ENCODE measurements at places on chromosomes 5 and 9.
A peak's percentile ranks its signal among the peaks of the same experiment; 100 is the strongest.

GRCh38 chr5:159178978-159179377, 30.4 kb downstream of the RNF145 start:
- H3K36me3 ChIP-seq = peaks cover 3% of the 10 kb centered on the region
- H3K4me3 ChIP-seq = no peak overlapping the region
- H3K27ac ChIP-seq = peak overlapping the region; percentile 92
- DNase-seq = peak; percentile 71
- no peaks in the 10 kb centered on the region for H3K27me3 ChIP-seq

DNA sequence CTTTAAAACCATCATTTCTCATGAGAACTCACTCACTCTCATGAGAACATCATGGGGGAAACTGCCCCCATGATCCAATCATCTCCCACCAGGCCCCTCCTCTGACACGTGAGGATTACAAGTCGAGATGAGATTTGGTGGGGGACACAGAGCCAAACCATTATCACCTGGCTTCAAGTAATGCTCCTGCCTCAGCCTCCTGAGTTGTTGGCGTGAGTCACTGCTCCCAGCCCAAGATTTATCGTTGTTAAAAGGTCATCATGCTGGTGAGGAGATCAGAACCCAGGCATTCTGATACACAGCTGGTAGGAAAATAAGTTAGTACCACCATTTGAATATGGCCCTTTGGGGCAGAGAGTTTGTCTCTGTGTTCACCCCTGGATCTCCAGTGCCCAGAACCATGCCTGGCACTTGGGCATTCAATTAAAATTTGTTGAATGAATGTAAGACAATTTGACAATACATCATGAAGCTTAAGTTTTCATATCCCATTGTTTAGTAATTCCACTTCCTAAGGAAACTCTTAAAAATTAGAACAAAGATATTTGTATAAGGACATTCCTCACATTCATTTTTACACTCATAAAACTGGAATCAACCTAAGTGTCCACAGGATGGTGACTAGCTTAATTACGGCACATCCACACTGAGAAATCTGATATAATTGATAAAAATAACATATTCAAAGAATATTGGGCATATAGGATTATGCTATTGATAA, 58.0 kb upstream of the COL15A1 start:
- DNase-seq = no peak
- no peaks in the 10 kb centered on the region for H3K36me3 ChIP-seq
- no peak overlapping the region for H3K27ac ChIP-seq
- peaks cover 5% of the 10 kb centered on the region for H3K27me3 ChIP-seq

- H3K36me3 ChIP-seq = no peaks in the 10 kb centered on the region
- no peak overlapping the region for H3K4me3 ChIP-seq
- DNase-seq = no peak
- H3K27ac ChIP-seq = no peak overlapping the region
- H3K27me3 ChIP-seq = no peaks in the 10 kb centered on the region
Observed at GRCh38 chr9:112044186-112044585, 130.9 kb downstream of the SUSD1 start.

DNA sequence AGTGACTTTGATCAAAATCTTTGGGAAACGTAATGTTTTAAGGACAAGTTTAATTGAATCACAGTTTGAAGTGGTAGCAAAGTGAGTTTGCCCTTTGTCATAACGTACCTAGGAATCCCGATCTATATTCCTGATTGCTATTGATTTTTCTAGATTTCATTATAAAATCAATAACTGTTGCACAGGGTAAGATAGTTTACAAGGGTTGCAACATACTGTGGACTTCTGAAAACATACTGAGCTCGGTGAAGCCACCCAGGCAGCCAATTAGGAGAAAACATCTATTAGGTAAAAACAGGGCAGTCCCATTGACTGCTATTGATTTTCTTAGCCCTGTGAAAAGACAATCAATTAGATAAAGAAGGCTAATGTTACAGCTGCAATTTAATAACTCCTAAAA, 659.9 kb downstream of the ISL1 start:
- DNase-seq = no peak
- H3K4me1 ChIP-seq = no peaks in the 10 kb centered on the region
- H3K4me3 ChIP-seq = no peak overlapping the region
- H3K27me3 ChIP-seq = no peaks in the 10 kb centered on the region

DNA sequence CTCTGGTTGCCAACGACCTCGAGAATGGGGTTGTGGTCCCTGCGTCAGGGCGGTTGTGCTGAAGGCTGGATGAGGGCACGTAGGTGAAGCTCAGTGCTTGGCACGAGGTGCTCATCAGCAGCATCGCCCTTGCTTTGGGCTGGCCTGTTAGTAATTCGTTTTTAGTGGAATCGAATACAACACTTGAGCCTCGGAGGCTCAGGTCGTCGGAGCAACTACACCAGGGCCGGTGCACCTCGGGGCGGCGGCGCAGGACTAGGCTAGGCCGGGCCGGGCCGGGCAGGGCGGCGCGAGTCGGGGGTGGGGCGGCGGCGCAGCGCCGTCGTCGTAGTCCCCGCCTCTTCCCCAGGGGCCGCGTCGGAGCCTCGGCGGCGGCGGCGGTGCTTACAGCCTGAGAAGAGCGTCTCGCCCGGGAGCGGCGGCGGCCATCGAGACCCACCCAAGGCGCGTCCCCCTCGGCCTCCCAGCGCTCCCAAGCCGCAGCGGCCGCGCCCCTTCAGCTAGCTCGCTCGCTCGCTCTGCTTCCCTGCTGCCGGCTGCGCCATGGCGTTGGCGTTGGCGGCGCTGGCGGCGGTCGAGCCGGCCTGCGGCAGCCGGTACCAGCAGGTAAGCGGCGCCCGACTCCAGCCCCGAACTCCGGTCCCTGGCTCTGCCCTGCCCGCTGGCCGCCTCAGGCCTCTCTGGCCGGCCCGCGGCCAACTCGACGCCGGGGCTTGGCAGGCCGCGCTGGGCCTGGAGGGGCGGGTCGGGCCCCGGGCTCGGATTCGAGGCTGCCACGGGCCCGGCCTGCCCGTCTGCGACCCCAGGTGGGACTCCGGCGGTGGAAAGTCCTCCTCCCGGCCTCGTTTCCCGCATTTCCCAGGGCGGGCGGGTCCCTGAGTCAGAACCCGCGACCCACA, at the start of gene NDFIP1:
Gene NDFIP1 (plus strand): TSS at position 348 of the 899 bp plus-strand sequence. CDS start 196 bp downstream, at position 544.
- H3K4me1 ChIP-seq = peaks cover 11% of the 10 kb centered on the region
- no peaks in the 10 kb centered on the region for H3K27me3 ChIP-seq
- DNase-seq = no peak
- peak within 1 kb of the TSS; percentile 94 for H3K4me3 ChIP-seq
- H3K36me3 ChIP-seq = no peaks in the 10 kb centered on the region
- peak within 1 kb of the TSS; percentile 91 for H3K27ac ChIP-seq

- H3K36me3 ChIP-seq = no peaks in the 10 kb centered on the region
- DNase-seq = no peak
- no peak overlapping the region for H3K27ac ChIP-seq
Observed at GRCh38 chr5:97355775-97356174, 172.7 kb upstream of the RIOK2 start.

- no peaks in the 10 kb centered on the region for H3K36me3 ChIP-seq
- peaks cover 7% of the 10 kb centered on the region for H3K4me1 ChIP-seq
- peak overlapping the region; percentile 38 for H3K4me3 ChIP-seq
- DNase-seq = no peak
- H3K27ac ChIP-seq = peak overlapping the region; percentile 10
Observed at GRCh38 chr9:129597355-129598088, 23.4 kb downstream of the C9orf50 start.

DNA sequence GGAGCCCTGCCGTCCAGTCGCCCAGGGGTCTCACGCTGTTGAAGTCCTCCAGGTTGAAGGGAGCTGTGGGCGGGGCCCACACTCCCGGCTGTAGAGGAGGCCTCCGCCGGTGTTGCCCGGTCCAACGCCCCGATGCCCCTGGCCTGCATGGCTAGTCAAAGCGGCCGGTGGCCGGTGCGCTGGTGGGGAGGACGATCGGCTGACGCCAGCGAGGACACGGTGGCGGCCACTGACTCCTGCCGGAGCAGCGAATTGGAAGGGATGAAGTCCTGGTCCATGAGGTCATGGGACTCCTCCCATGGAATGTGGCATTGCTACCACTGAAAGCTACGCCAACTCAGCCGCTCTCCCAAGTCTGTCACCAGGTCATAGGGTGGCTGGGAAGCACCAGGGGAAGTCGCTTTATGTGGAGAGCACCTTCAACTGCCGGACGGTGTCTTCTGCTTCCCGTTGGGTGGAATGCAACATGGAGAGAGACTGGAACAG, 11.8 kb downstream of the RCL1 start:
- no peaks in the 10 kb centered on the region for H3K4me1 ChIP-seq
- no peak overlapping the region for H3K4me3 ChIP-seq
- H3K27ac ChIP-seq = no peak overlapping the region
- DNase-seq = no peak

DNA sequence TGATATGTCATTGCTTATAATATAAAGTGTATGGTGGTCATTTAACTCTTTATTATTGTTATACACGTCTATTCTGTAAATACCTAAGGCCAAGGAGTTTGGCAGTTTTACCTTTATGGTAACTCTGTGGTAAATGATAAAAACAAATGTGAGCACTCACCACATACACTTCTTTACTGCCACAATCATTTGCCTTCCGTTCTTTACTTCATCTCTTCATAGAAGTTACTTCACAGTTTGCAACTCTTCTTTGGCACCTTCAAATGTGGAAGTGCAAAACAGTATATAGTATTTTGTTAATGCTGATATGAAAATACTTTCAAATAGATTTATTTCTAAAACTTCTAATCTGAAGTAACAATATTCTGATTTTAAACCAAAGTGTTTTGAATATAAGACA, 4.4 kb upstream of the MEF2C start:
- no peak overlapping the region for H3K27ac ChIP-seq
- DNase-seq = no peak
- no peaks in the 10 kb centered on the region for H3K36me3 ChIP-seq
- H3K4me3 ChIP-seq = no peak overlapping the region
- peaks cover 38% of the 10 kb centered on the region for H3K27me3 ChIP-seq

DNA sequence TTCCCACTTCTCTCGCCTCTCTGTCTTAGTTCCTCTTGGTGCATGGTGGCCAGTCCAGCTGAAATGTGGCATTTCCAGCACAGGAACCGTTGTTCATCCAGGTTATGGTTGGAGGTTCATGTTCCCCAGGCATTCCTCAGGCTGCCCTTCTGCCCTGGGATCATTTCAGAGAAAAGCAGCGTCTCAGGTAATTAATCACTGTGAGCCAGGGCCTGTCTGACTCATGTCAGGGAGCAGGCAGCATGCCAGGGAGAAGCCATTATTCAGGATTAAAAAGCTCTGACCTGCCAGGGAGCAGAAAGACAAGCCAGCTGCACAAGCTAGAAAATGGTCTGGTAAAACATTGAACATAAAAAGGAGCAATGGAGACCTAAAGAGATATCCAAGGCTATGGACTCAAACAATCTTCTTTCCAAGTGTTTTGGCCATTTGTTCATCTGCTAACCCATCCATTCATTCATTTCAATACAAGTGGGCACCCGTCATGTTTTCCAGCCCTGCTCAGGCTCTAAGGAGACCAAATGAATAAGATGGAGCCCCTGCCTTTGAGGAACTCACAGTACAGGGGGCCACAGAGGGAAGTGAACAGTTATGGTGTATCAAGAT, 241.4 kb downstream of the DRD1 start:
- H3K36me3 ChIP-seq = no peaks in the 10 kb centered on the region
- H3K4me1 ChIP-seq = peaks cover 7% of the 10 kb centered on the region
- no peak overlapping the region for H3K4me3 ChIP-seq

GRCh38 chr5:167993771-167994170, 297.7 kb upstream of the WWC1 start:
- peaks cover 8% of the 10 kb centered on the region for H3K36me3 ChIP-seq
- H3K27me3 ChIP-seq = no peaks in the 10 kb centered on the region
- peaks cover 32% of the 10 kb centered on the region for H3K4me1 ChIP-seq
- H3K4me3 ChIP-seq = no peak overlapping the region

GRCh38 chr5:135492319-135492626, 40.1 kb upstream of the TIFAB start:
- H3K27me3 ChIP-seq = no peaks in the 10 kb centered on the region
- H3K4me1 ChIP-seq = peaks cover 44% of the 10 kb centered on the region
- peak overlapping the region; percentile 51 for H3K27ac ChIP-seq
- no peaks in the 10 kb centered on the region for H3K36me3 ChIP-seq
- H3K4me3 ChIP-seq = no peak overlapping the region

- H3K4me3 ChIP-seq = no peak overlapping the region
- H3K4me1 ChIP-seq = peaks cover 15% of the 10 kb centered on the region
- H3K27ac ChIP-seq = no peak overlapping the region
- no peak for DNase-seq
Observed at GRCh38 chr5:103445426-103446035, 117.1 kb downstream of the NUDT12 start.

GRCh38 chr9:130943221-130943620, 4.2 kb upstream of the FIBCD1 start:
- H3K4me3 ChIP-seq = no peak overlapping the region
- H3K4me1 ChIP-seq = peaks cover 19% of the 10 kb centered on the region
- peaks cover 46% of the 10 kb centered on the region for H3K27me3 ChIP-seq
- H3K36me3 ChIP-seq = no peaks in the 10 kb centered on the region

GRCh38 chr5:13516195-13516594, 428.3 kb downstream of the DNAH5 start:
- no peaks in the 10 kb centered on the region for H3K36me3 ChIP-seq
- no peak overlapping the region for H3K27ac ChIP-seq
- peaks cover 3% of the 10 kb centered on the region for H3K4me1 ChIP-seq

DNA sequence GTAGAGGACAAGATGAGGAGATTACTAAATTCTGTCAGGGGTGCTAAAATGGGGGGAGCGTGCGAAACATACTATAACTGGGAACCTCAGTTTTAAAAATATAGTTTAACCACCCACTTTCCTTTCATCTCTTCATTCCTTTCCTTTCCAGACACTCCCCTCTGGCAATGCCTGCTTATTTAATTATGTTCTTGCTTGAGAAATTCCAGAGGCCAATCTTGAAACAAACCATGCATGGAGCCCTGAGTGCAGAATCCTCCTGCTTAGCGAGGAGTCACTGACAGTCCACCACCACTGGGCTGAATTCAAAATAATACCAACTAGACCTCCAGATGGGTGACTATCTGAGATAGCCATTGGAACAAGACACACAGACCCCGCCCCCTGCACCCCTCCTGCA, 29.7 kb upstream of the C9orf72 start:
- H3K36me3 ChIP-seq = no peaks in the 10 kb centered on the region
- no peaks in the 10 kb centered on the region for H3K27me3 ChIP-seq
- no peak overlapping the region for H3K4me3 ChIP-seq
- H3K4me1 ChIP-seq = no peaks in the 10 kb centered on the region
- no peak for DNase-seq
- H3K27ac ChIP-seq = no peak overlapping the region

- no peak overlapping the region for H3K4me3 ChIP-seq
- no peaks in the 10 kb centered on the region for H3K4me1 ChIP-seq
- H3K27me3 ChIP-seq = no peaks in the 10 kb centered on the region
- H3K36me3 ChIP-seq = peaks cover 6% of the 10 kb centered on the region
Observed at GRCh38 chr5:168047669-168048111, 243.8 kb upstream of the WWC1 start.

- H3K36me3 ChIP-seq = no peaks in the 10 kb centered on the region
- H3K4me1 ChIP-seq = no peaks in the 10 kb centered on the region
Observed at GRCh38 chr9:19510907-19511306, 102.1 kb downstream of the ACER2 start.

- no peak overlapping the region for H3K4me3 ChIP-seq
- H3K27ac ChIP-seq = no peak overlapping the region
- H3K27me3 ChIP-seq = no peaks in the 10 kb centered on the region
- DNase-seq = no peak
- H3K4me1 ChIP-seq = no peaks in the 10 kb centered on the region
Observed at GRCh38 chr5:128466554-128466953, 71.5 kb downstream of the FBN2 start.

Measured in keratinocyte (primary cell).